ENCODE measurements at places on chromosomes 13 and 19.

- no peak for DNase-seq
Observed at GRCh38 chr13:31903111-31903815, 128.3 kb upstream of the FRY start.

DNA sequence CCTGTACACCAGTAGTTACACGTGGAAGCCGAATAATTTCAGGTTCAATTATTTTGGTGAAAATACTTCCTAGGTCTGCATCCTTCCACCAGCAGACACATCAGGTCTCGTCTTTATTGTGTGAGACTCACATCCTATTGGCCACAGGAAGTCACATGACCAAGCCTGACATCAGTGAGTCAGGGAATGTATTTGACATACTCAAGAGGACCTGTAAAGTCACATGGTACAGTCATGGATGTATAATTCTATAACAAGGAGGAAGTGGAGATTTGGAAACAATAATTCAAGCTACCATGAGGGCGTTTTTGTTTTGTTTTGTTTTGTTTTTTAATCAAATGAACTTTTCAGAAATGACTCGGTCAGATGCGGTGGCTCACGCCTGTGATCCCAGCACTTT is 9.3 kb upstream of the HIF3A start:
- no peak for DNase-seq

GRCh38 chr13:27600711-27601110 is 19.6 kb downstream of the LNX2 start:
- DNase-seq = no peak

GRCh38 chr19:19570571-19570970 is 32.5 kb downstream of the CILP2 start:
- DNase-seq = no peak

- DNase-seq = peak; percentile 70
Observed at GRCh38 chr19:35013041-35013819, 13.1 kb downstream of the GRAMD1A start.

DNA sequence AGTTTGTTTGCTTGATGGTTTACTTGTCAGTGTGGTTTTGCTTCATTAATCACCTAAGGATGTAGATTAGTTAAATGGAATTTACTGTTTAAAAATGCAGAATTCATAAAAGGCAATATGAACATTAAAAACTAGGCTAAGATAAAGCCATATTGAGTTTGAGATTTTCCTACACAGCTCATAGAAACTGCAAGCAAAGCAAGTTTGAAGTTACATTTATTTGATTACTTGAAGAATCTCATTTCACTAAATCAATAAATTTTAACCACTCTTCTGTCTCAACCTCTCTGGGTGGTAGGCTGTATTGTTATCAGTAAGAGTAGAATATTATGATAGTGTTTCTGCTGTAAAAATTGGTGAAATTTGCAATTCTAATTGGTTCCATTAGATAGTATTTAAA is 1180.7 kb upstream of the SLC10A2 start:
- DNase-seq = no peak

GRCh38 chr13:112448621-112449544 is 72.7 kb downstream of the SPACA7 start:
- DNase-seq = no peak

- no peak for DNase-seq
Observed at GRCh38 chr13:58721273-58721672, 1089.7 kb downstream of the PCDH17 start.

DNA sequence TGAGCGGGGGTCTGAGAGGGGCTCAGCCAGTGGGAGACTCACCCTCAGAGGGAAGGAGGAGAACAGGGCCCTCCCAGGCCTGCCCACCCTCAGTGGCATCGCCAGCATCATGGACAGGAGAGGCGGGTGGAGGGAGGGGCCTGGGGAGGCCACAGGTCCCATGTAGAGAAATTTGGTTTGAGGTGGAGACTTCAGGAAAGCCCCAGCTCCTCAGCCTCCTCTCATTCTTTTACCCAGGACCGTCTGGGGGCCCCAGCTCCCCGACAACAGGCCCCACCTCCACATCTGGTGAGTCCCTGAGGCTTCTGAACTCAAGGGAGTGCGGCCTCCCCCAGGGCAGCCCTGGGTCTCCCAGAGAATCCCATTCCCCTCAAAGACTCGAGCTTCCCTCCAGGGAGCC is 3.1 kb downstream of the LILRB1 start:
- no peak for DNase-seq

- no peak for DNase-seq
Observed at GRCh38 chr13:41700790-41701310, 243.5 kb downstream of the RGCC start.

Measured in activated T-helper 2 cell treated with anti-CD3 and anti-CD28 coated beads, Interferon-gamma antibody, Interleukin-2, Interleukin-4, amounts not matched to agents 10 μg/mL and 5 μg/mL and 100 μg/mL, durations not matched to agents 14 hours and 24 hours and 36 hours (primary cell).